ENCODE measurements at places on chromosomes 3 and 15.

- DNase-seq, result no peak
Observed at GRCh38 chr3:100966807-100967206, 26.4 kb downstream of the ABI3BP start.

DNA sequence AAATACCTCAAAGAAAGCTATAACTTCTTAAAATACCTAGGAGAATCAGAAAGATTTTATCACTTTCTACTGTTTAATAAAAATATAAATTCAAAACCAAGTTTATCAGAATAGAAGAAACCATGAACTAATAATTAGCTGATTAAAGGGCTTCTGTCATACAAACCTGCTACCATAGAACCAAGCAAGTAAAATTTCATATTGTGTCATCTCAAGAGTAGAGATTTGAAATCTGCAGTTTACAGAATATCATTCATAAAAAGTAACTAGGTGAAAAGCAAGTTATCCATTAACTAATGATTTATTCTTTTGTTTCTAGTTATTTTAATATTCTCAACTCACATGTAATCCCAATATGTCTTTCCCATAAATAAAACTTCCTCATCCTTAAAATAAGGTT is 36.8 kb upstream of the XXYLT1 start:
- DNase-seq, result no peak

DNA sequence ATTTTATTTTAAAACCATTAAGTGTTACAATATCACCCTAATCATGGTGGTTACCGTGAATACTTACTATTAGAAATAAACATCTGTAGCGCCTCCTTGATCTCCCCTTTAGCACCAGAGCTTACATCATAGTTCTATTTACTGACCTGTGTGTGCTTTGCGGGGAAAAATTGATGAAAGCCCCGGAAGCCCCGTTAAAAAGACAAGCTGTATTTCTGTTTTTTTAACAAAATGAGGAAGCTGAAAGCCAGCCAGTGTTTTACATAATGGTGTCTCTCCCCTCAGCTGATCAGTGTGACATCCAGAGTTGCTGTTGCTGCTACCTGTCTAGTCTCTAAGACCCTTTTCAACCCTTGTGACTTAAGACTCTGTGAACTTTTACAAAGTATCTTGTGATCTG is 100.8 kb downstream of the OPA1 start:
- no peak for DNase-seq

- DNase-seq, result no peak
Observed at GRCh38 chr15:68379058-68379758, 52.8 kb downstream of the ITGA11 start.

DNA sequence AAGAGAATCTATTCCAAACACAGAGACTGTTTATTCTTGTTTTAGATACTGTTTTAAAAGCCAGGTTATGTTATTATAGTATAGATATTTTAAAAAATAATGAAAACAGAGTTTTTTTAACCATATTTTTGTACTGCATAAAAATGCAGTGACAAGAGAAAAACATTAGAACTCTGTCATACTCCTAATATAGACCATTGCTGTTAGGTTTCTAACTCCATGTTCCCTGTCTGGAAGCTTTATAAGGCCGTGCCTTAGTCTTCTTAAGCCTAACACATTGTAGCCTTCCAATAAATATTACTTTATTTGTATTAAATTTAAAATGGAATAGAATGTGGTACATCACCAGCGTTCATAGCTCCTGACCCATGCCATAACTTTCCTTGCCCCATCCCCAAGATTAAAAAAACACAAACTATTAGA is 53.2 kb downstream of the MBNL1 start:
- no peak for DNase-seq

- no peak for DNase-seq
Observed at GRCh38 chr3:166060789-166061479, 223.7 kb upstream of the BCHE start.

- no peak for DNase-seq
Observed at GRCh38 chr3:63523100-63523499, 129.4 kb upstream of the SNTN start.

DNA sequence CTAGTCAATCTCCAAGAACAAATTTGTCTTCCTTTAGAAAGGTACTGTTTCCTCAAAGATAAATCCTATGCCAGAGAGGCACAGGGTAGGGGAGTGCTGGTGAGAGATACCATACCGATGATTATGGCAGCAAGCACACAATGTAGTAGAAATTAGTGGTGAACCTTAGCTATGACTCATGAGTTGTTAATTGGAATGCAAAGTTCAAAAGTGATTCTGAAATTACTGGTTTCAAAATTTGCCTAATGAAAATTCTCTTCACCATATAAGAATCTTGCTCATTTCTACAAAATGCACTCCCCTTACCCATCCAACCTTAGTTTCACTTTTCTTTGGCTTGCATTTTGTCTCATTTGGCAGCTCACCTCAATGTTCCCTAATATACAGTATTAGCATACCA is 139.5 kb upstream of the SLC2A2 start:
- DNase-seq, result no peak

All from stimulated activated naive CD4-positive, alpha-beta T cell (primary cell).